ENCODE measurements at places on chromosomes 11 and 22.

GRCh38 chr11:96088914-96089313 is 165.0 kb upstream of the MTMR2 start:
- no peak for DNase-seq

GRCh38 chr11:47247502-47247901 is 1.1 kb downstream of the ACP2 start:
- DNase-seq = no peak

DNA sequence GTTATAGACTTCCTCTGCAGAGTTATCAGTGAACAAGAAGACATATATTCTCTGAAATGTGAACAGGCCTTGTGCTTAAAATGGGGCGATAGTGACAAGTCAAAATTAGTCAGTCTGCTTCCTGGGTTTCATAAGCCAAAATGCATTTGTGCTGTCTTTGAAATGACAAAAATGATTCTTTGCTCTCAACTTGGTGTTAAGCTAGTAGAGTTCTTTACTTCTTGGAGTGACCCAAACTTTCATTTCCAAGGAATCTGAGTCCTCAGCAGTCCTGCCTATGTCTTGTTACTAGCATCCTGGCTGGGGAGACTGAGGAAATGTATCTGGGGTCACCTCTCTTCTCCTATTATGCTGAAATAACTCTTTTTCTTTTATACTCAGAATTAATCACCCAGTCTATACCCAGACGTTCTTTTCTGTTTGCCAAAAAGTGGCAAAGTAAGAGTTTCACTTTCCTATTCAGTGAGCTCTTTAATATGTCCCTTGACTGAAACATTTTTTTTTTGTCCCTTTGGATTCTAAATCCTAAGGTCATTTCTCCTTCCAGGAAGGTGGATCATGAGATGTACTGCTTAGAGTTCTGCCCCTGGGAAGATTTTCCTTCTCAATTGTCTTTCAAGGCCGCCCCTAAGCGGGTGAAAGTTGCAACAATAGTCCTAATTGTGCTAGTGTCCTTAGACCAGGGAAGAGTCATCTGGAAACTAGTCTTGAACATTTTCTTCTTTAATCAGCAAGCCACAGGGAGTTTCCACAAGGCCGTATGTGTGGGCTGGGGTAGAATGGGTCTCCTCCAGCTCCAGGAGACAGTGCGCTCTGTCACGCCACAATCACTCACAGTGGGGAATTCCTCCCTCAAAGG is 53.0 kb upstream of the RDX start:
- no peak for DNase-seq

GRCh38 chr11:101482556-101483124 is 101.2 kb downstream of the TRPC6 start:
- DNase-seq = no peak

GRCh38 chr11:12719221-12719620 is 45.0 kb downstream of the TEAD1 start:
- DNase-seq = no peak

- DNase-seq = peak; percentile 71
Observed at GRCh38 chr22:29503811-29504372, 23.9 kb downstream of the NEFH start.

- DNase-seq = no peak
Observed at GRCh38 chr22:44759430-44760310, 7.3 kb downstream of the ARHGAP8 start.

DNA sequence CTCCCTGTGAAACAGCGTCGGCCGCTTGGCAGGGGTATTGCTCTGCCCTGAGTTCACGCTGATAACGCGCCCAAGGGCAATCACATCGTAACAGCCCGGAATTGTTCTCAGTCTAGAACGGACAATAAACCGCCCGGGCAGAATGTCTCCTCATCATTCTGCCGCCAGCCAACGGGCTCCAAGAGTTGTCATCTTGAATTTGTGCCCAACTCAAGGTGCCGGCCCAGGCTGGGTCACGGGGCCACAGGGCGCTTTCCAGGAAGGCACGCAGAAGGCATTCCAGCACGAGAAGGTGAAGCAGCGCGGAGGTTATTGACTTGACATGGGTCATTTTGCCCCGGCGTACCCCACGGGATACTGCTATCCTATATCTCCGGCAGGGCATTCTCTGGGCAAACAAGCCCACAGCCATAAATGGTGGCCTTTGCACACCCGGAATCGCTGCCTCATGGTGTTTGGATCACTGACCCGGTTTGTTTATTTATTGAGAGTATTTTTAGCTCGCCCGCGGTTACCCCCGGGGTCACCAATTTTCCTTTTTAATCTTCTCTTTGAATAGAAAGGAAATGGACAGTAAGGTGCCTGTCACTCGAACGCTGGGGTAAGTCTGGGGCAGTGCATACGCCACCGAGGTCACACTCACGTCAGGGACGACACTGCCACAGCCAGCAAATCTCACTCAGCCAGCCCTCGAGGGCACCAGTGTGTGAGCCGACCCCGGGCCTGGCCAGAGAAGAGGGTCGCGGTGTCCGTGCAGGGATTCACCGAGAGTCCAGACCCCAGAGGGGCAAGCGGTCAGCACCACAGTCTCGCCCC is 72.4 kb upstream of the FGF3 start:
- DNase-seq = peak; percentile 87

GRCh38 chr22:19903031-19903430 is 38.5 kb upstream of the COMT start:
- DNase-seq = no peak

- no peak for DNase-seq
Observed at GRCh38 chr11:29484548-29484947, 532.3 kb downstream of the KCNA4 start.

GRCh38 chr11:34915136-34916014 is 804 bp downstream of the APIP start:
- DNase-seq = peak; percentile 32

- DNase-seq = no peak
Observed at GRCh38 chr11:33935005-33935404, 43.1 kb upstream of the LMO2 start.

GRCh38 chr11:115911613-115912346 is 407.6 kb upstream of the CADM1 start:
- no peak for DNase-seq

DNA sequence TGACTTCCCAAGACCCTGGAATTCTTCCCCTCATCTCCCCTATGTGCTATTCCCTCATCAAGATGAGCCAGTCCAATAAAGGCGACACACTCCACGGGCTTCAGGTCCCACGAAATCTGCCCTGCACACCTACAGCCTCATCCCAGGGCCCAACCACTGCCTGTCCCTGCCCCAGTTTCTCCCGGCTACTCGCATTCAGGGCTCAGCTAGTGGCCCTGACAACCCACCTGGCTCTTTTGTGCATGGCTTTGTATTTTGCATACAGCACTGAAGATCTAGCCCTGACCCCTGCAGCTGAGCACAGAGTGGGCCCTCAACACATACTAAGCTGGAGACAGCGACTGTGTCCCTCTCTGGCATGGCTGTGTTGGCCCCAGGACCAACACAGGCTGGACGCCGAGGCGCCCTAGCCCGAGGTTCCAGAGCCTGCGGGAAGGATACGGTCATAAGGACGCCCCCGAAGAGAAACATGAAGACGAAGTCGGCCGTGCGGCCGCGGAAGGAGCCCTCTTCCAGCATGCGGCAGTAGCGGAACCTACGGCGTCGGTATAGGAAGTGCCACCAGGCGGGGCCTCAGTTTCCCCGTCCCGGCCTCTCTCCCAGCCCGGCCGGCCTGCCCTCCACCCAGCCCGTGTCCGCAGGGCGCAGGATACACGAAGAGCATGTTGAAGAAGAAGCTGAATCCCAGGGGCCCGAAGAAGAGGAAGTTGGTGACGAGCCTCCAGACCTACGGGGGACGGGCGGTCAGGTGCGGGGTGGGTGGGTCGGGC is 710 bp downstream of the DERL3 start:
- no peak for DNase-seq

- DNase-seq = no peak
Observed at GRCh38 chr22:43128928-43129424, 14.2 kb downstream of the MCAT start.

DNA sequence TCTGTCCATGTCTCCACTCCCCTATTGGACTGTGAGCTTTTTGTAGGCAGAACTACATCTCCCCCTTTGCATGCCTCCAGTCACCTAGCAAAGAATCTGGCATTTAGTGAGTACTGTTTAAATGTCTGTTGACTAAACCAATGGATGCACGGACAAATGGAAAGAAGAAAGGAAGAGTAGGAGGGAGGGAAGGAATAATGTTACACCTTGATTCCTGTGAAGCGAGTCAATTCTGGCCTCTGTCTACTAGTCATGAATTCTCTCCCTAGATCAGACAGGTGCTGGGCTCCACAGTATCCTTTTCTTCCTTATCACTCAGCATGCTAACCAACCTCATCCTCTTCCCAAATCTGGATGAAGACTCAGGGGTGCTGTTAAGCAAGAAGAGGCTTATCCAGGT is 33.6 kb downstream of the GALNT18 start:
- no peak for DNase-seq

GRCh38 chr11:68978626-68978930 is 2.2 kb downstream of the MRGPRD start:
- no peak for DNase-seq

DNA sequence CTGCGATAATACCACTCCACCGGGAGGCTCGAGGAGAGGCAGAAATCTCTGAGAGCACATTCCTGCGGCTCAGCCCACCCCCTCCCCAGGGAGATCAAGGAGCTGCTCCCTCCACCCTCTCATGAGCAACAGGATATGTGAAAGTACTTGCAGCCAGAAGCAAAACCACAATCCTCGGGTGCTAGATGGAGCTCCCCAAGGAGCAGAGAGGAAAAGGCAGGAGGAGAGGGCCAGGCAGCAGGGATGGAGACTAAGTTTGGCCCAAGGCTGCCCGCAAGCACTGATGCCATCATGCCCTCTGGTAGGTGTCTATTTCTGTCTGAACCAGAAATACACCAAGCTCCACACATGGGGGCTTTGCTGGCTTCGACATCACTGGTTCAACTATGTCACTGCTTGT is 22.3 kb downstream of the VPS37C start:
- no peak for DNase-seq

- DNase-seq = no peak
Observed at GRCh38 chr22:46513908-46514550, 23.4 kb downstream of the CELSR1 start.

GRCh38 chr11:105840391-105840790 is 181.6 kb downstream of the MSANTD4 start:
- DNase-seq = no peak

DNA sequence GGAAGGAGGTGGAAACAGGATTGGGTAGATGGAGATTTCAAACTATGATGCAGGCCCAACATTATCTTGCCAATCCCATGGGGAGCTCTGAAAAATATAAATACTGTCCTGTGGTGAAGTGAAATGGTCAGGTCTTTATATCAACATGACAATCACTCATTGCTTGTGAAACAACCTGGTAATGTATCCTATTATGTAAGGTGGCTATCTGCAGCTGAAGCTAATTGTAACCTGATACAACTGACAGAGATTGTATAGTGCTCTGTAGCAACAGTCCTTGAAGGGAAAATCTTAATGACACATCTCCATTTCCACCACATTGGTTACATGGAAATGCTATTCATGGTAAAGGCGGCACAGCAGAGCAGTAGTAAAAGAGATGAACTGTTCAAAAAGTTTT is 20.7 kb upstream of the CHORDC1 start:
- DNase-seq = no peak

GRCh38 chr11:58575377-58576020 is at the start of gene LPXN:
LPXN (minus strand) TSS chr11:58575856; CDS start chr11:58575772, 84 bp downstream.
- DNase-seq = peak; percentile 4

DNA sequence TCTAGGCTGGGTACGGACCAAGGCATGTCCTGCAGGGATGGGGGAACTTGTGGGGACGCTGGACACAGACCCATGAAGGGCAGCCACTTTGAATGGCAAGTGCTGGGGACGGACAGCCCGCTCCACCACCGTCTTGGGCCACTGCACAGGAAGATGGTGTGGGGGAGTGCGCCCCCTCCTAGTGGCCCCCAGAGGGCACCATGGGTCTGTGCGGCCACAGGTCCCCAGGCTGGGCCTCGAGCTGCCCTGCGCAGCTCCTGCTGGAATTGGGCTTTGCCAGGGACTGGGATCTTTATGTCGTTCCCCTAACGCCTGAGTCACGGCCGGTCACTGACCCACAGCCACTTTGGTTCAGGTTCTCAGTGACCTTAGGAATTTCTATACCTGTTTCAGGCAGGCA is 44.4 kb downstream of the NAT10 start:
- DNase-seq = peak; percentile 53

- peak; percentile 36 for DNase-seq
Observed at GRCh38 chr11:96014217-96014616, 90.3 kb upstream of the MTMR2 start.

DNA sequence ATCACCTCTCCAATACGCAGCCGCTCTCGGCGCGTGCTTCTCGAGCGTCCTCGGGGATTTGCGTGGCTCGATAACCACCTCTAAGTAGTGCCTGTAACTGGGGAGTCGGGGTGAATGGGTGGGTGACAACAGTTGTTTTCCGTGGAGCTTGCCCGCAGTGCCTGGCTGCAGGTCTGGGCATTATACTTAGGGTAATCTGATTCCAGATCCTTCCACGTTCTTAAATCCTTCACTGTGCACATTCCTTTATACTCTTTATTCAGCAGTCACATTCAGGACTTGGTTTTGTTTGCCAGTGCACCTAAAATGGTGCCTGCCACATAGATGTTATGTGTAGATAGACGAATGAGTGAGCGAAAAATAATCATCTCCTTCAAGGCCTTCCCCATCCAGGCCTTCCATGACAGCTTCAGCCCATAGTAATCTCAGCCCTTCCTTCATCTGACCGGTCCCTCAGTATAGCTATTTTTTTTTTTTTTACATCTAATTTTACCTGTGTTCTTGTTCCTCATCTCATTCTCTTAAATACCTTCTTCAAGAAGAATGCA is 602 bp downstream of the NAT10 start:
- peak; percentile 35 for DNase-seq

- no peak for DNase-seq
Observed at GRCh38 chr11:57174656-57175055, 7.1 kb upstream of the LRRC55 start.

- no peak for DNase-seq
Observed at GRCh38 chr11:13061294-13061990, 52.3 kb downstream of the RASSF10 start.

- DNase-seq = no peak
Observed at GRCh38 chr11:76554767-76555166, 109.9 kb downstream of the EMSY start.

All from AG08396 (cell line).